ENCODE measurements at places on chromosomes 1 and 21. TPM values are rescaled to one million over a fixed set of nuclear protein-coding genes. Genes with fewer than 3 reads are reported as not detected.

- no peak for DNase-seq
Observed at GRCh38 chr1:186616511-186616910, 63.7 kb downstream of the PTGS2 start.

NT5C1A gene
- 46.5 TPM for total RNA-seq

A3GALT2 gene
- total RNA-seq: not detected

OR2T33 gene
- not detected for total RNA-seq

GRCh38 chr1:8239306-8240023 is 78.4 kb upstream of the SLC45A1 start:
- no peak for DNase-seq

GRCh38 chr1:66197785-66198184 is 336.2 kb upstream of the SGIP1 start:
- DNase-seq: no peak

- DNase-seq: no peak
Observed at GRCh38 chr1:48499211-48499735, 27.3 kb upstream of the SPATA6 start.

DNA sequence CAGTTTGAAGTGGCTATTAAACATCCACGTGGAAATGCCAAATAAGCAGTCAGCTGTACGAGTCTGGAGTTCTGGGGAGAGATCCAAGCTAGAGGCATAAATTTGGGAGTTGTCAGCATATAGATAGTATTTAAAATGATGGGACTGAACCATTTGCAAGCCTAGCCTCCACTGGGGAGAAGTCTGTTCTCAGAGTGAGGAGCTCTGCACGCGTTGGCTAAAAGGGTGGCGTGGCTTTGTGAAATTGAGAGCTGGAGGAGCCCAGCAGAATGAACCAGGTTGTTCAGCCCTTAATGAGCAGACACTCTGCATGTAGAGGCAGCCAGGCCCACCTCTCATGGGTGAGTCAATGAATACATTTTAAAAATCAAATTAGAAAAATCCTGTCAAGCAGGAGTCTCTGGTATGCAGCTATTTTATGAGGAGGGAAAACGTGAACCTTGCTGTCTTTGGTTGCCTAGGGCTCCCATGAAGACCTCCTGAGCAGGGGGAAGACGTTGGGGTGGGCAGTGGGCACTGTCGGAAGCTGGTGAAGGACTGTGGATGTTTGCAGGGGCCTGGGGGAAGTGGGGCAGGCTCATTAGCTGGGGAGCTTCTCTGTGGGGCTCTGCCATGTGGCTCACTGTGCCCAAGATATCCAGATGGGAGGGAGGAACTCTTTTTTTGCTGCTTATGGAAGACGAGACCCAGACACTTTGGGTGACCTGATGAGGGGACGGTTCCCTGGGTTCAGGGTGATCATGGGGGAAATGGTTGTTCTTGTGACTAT is 18.8 kb downstream of the TMCC2 start:
- no peak for DNase-seq

PBXIP1 gene
- total RNA-seq: 126 TPM

DNA sequence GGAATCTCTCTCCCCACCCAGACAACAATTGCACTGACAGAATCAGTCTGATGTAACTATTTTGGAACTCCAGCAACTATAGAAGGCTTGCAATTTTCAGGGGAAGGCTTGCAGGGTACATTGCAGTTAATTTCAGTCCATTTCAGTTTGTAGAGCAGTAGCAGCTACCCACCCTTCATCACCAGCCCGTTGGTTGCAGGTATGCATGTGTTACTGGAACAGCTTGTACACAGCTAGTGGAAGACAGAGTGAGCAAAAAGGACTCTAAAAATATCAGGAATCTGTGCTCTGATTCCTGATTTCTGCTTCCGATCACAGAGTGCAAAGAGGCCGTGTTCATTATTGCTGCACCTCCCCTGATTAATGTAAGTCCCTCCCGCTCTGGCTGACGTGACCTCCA is 449.0 kb downstream of the NPHP4 start:
- no peak for DNase-seq

AVPR1B gene
- not detected for total RNA-seq

DNA sequence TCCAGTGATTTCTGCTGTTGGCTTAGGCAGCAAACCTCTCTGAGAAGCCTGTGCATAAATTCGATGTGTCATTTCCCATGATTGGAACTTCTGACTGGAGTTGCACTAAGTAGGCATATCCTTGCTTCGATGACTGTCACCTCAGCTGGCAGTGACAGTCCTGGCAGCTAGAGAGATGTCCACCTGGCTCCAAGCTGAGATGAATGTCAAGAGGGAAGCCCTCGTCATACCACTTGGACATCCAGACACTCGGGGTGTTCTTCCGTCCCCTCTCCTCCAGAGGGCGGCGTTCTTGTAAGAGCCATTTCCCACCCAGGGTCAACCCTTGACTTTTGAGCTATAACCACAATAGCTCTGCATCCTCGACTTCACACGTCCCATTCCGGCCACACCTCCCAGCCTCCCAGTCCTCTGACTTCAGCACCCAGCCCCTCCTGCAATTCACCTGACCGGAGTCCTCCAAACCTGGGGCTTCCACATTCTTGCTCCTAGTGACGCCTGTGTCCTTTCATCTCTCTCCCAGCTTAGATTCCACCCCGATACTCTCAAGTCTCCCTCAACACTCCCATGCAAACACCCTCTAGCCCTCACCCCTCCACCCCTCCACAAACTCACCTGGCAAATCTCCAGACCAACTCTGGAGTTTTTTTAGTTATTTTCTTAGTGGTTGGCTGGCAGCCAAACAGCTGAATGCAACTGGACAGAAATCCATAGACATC is 17.3 kb downstream of the CA6 start:
- DNase-seq: no peak

- no peak for DNase-seq
Observed at GRCh38 chr1:234692966-234693580, 83.1 kb upstream of the IRF2BP2 start.

SLC30A2 gene
- 4.1 TPM for total RNA-seq

- no peak for DNase-seq
Observed at GRCh38 chr1:76585980-76586674, 281.2 kb upstream of the ST6GALNAC5 start.

- no peak for DNase-seq
Observed at GRCh38 chr1:241115784-241116183, 241.2 kb downstream of the RGS7 start.

DNA sequence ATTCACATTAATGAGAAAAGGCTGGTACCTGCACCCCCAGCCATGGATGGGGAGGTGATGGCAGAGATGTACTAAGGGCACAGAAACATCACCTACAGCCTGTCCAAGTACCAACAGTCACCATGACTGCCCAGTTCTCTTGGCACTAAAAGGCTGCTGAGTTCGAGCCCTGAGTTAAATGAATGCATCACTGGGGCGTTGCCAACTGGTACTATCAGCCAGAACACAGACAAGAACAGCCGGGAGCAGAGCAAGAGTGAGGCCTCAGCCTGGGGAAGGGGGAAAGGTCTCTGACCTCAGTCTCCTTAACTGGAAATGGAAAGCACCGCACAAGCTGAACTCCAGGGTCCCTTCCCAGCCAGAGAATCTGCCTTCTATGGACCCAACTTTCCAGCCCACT is 60.5 kb downstream of the GLIS1 start:
- no peak for DNase-seq

GRCh38 chr1:231419738-231420298 is 2.3 kb downstream of the EGLN1 start:
- no peak for DNase-seq

GRCh38 chr1:19426294-19427086 is 58.8 kb downstream of the CAPZB start:
- DNase-seq: no peak

FCN3 gene
- total RNA-seq: 35.7 TPM

ANGPTL3 gene
- not detected for total RNA-seq

GRCh38 chr1:150895618-150896017 is 8.7 kb downstream of the CTXND2 start:
- DNase-seq: peak; percentile 89
